CD8-positive, alpha-beta memory T cell (primary cell): ENCODE measurements at places on chromosomes 7 and 10. TPM values are rescaled to one million over a fixed set of nuclear protein-coding genes. Genes with fewer than 3 reads are reported as not detected.

PARD3 gene
- total RNA-seq, result 0.46 TPM

NCF1 gene
- 0.92 TPM for total RNA-seq

- DNase-seq, result no peak
Measured at GRCh38 chr10:50432211-50433009, 181.1 kb upstream of the ASAH2 start.

DNA sequence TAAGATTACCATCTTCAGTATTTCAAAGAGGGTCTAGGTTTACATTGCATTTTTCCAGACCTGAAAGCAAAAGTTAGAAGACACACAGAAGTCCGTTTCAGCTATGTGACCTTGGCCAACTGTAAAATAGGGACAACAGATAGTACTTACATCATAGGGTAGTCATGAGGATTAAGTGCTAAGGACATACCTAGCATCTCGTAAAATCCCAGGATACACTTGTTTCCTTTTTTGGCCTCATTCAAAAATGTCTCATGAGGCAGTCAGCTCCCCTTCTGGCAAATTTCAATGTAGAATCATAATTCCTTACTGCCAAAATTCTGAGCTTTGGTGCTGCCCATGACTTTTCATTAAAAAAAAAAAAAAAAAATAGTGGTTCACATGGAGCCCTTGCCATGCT lies 6.4 kb upstream of the DUSP5 start:
- no peak for DNase-seq

DNA sequence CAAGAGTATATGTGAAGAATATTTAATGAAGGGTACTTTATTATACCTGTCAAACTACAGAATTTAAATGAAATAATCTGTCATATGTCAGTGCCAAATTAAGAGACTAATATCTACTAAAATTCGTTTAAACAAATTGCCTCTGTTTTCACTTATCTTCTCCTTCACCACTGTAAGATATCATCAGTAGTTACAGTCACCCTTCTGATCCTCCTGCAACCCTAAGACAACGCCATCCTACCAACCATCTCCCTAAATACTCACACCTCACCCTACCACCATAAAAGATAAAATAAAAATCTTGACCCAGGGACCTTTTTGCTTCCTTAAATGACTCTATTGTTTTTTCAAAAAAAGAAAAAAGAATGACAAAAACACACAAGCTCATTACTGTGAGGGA lies 20.8 kb downstream of the EZH2 start:
- DNase-seq, result no peak

FAM241B gene
- total RNA-seq, result 10.6 TPM

DNA sequence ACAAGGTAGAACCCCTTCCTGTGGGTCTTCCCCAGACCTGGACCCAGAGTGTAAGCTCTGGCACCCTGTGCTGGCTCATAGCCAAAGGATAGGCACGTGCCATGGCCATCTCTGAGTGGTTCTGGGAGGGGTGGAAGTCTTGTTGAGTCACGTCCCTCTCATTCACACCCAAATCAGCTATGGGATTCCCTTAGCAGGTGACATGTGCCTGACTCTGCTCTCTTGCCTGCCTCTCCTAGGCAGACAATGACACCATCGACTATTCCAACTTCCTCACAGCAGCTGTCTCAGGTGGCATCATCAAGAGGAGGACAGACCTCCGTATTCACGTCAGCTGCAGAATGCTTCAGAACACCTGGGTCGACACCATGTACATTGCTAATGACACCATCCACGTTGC lies 59.8 kb downstream of the C10orf120 start:
- no peak for DNase-seq

DNA sequence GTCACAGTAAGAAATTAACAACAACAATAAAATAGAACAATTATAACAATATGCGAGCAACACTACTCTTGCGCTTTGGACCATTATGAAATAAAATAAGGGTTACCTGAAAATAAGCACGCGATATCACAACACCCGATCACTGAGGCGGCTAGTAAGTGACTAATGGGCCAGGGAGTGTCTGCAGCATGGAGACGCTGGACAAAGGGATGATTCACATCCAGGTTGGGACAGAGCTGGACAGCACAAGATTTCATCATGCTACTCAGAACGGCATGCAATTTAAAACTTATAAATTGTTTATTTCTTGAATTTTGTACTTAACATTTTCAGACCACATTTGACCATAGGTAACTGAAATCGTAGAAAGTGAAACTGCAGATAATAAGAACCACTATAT lies 15.6 kb downstream of the HIBADH start:
- no peak for DNase-seq

- DNase-seq, result no peak
Measured at GRCh38 chr10:1085258-1085657, 29.1 kb downstream of the WDR37 start.

- no peak for DNase-seq
Measured at GRCh38 chr10:27701938-27702537, 43.6 kb downstream of the MKX start.

DNA sequence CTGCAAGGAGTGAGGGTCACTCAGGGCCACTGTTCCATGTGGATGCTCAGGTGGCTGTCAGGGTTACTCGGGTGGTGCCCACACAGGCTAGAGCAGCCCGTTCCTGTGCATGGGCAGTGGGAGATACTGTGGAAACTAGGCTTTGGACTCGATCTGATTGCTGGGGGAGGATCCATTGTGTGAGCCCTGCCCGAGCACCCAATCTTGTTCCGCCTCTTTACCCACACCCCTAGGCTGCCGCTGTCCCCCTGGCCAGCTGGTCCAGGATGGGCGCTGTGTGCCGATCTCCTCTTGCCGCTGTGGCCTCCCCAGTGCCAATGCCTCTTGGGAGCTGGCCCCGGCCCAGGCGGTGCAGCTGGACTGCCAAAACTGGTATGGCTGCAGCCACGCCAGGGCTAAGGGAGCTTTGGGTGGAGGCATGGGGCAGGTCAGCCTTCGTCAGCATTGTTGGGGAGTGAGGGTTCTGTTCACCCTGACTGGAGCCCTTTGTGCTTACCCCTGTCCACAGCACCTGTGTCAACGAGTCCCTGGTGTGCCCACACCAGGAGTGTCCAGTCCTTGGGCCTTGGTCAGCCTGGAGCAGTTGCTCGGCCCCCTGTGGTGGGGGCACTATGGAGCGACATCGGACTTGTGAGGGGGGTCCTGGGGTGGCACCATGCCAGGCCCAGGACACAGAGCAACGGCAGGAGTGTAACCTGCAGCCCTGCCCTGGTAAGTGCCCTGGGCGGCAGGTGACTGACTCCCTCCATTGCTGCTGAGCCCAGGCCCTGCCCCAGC lies 12.4 kb upstream of the ZNF862 start:
- DNase-seq, result no peak

GRCh38 chr10:69501657-69502056 lies 50.4 kb downstream of the TSPAN15 start:
- DNase-seq, result no peak

GSDME gene
- total RNA-seq, result 3.7 TPM

DNA sequence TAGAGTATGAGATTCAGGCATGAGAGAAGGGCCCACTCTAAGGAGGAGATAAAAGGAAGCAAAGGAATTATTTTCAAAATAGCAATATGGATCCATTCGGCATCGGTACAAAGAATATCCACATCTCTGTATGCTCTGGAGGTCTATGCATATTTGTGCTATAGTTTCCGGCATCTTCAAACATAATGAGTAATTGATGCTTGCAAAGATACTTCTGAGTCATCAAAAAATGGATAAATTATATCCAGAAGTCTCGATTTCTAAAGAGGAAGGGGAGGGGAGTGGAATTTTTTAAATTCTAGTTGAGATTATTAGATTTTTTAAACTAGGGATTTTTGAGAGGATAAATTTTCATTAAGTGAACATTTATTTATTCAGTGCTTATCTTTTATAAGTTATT lies 72.9 kb upstream of the KIAA1217 start:
- DNase-seq, result no peak

GRCh38 chr10:71246591-71247413 lies 34.4 kb downstream of the UNC5B start:
- no peak for DNase-seq

TYW1B gene
- 4.7 TPM for total RNA-seq

GRCh38 chr7:51034521-51035264 lies 252.0 kb upstream of the GRB10 start:
- no peak for DNase-seq

- no peak for DNase-seq
Measured at GRCh38 chr7:16535500-16535899, 8.9 kb downstream of the LRRC72 start.

DNA sequence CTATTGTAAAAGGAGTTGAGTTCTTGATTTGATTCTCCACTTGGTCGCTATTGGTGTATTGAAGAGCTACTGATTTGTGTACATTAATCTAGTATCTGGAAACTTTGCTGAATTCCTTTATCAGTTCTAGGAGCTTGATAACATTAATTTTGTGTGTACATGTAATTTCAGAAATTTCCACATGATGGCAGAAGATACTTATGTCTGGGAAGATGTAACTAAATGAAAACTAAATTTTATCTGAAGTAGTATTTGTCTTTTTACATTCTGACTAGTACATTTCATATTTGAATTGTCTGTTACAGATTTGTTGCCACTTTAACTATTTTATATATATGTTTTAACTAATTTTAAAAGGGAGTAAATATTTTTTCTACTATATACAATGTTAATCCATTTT lies 27.6 kb downstream of the SDHAF3 start:
- DNase-seq, result no peak

PROSER2 gene
- 1.5 TPM for total RNA-seq

- DNase-seq, result no peak
Measured at GRCh38 chr7:51080622-51081269, 235.9 kb downstream of the COBL start.

AGAP6 gene
- total RNA-seq, result 14.8 TPM

DNA sequence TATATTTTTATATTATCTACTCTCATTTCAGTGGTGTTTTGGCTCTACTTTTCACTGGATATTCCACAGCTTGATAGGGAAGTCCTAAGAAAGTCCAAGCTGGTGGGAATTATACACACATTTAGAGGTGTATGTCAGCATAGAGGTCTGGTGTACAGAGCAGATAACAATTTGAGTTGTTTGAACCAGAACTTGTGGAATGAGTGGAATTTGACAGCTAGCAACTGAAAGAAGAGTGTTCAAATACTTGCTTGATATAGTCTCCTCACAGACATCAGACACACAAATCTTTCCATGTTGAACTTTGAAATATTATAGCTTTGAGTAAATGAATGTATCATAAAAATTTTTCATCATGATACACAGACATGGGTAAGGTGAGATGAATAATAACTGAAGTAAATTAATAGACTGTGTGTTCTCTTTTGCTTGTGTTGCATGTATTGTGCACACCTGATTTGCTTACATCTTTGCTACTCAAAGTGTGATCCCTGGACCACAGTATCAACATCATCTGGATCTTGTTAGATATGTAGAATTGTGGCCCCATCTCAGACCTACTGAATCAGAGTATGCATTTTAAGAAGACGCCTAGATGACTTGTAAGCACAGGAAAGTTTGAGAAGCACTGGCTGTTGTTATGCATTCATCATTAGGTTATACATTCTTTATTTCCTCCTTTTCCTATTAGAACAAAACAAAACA lies 91.5 kb downstream of the ABCA13 start:
- no peak for DNase-seq

GRCh38 chr7:105906695-105907094 lies 30.3 kb upstream of the ATXN7L1 start:
- DNase-seq, result no peak

PNLIP gene
- not detected for total RNA-seq
